Gastroesophageal sphincter (tissue), 4 donors: ENCODE measurements at places on chromosomes 11 and 22. TPM values are rescaled to one million over a fixed set of nuclear protein-coding genes. Genes with fewer than 3 reads are reported as not detected.

Gene ABCC8
- total RNA-seq: 0.23 TPM

Gene TPCN2
- total RNA-seq: 33.8 TPM

Gene ARL14EP
- 30.5 TPM for total RNA-seq

Gene NLRP10
- not detected for total RNA-seq

Gene ZNF70
- 4.2 TPM for total RNA-seq

Gene GAL3ST3
- 7.8 TPM for total RNA-seq

DNA sequence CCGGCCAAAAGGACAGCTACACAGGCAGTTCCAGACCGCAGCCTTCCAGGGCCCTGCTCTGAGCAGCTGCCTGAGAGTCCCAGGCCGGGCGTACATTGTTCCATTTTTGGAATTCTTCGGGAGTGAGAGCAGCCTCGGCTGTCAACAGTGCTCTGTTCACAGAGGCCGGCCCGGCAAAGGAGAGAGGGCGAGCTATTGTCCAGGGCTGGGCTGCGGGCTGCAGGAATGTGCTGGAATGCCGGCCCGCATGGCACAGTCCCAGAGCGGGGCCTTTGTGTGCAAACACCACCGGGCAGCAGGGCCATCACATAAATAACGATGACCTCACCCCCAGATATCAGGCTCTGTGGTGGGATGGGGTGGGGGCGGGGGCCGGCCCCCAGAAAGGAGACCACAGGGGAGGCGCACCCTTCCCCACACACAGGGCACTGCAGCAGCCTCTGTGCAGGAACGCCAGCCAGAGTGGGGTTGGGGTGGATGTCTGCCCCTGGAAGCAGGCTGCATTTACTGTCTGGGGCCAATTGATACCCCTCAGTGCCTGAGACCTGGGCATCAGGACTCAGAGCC, 15.8 kb downstream of the LINC01488 start:
- ATAC-seq: peak; percentile 95

DNA sequence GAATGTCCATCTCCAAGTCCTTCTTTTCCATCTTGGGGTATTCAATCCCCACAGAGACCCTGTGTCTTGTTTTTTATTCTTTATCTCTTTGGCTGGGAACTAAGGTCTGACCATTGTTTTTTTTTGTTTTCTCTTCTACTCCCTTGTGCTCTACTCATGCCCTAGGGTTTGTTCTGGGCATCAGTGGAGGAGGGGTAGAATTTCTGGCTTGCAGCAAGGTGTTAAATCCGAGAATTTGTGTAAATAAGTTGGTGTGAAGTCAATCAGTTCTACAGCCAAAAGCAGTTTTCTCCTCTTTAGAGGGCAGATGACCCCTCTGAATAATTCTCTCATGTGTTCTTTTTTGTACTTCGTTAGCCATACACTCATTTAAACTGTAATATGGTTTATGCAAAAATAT, 10.7 kb downstream of the CECR2 start:
- ATAC-seq: no peak

DNA sequence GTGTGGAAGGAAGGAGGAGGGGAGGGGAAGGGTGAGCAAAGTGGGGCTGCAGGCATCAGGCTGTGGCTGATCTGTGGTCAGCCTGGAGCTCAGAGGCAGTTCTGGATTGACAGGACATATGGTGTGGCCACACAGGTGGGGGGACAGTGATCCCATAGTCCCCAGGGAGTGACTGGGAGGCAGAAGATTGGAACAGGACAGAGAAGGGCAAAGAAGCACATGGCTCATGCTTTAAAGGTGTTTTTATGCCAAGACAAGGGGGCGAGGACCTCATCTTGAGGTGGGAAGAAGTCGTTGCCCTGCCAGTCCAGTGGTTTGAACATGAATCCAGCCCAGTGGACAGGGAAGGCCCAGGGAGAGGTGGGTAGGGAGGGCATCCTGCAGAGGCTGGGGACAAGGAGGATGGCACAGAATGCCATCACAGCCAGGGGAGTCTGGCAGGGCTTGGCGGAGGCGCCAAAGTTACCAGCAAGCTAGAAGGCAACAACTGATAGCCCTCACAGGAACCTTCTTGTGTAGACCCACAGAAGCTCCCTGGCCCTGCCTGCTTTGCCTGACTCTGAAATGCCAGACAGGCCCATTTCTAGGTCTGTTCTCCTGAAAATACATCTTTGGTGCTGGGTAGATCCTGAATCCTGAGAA, 3.1 kb downstream of the BET1L start:
- ATAC-seq: no peak

DNA sequence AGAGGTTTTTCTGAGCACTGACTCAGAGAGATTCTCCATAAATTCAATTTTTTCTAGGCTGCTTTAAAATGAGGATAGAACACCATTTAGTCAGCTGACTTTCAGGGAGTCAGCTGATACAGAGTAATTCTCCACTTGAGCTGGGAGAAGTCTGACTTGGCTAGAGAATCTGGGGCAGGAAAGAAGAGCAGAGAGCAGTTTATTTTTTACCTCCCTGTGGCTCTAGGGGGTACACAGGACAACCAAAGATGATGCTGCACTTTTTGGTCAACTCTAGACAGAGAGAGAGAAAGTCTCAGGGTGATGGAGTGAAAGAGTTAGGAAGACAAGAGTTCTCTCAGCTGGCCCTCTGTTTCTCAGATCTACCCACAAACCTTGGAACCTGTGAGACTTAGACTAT, 67.3 kb upstream of the EED start:
- ATAC-seq: no peak

DNA sequence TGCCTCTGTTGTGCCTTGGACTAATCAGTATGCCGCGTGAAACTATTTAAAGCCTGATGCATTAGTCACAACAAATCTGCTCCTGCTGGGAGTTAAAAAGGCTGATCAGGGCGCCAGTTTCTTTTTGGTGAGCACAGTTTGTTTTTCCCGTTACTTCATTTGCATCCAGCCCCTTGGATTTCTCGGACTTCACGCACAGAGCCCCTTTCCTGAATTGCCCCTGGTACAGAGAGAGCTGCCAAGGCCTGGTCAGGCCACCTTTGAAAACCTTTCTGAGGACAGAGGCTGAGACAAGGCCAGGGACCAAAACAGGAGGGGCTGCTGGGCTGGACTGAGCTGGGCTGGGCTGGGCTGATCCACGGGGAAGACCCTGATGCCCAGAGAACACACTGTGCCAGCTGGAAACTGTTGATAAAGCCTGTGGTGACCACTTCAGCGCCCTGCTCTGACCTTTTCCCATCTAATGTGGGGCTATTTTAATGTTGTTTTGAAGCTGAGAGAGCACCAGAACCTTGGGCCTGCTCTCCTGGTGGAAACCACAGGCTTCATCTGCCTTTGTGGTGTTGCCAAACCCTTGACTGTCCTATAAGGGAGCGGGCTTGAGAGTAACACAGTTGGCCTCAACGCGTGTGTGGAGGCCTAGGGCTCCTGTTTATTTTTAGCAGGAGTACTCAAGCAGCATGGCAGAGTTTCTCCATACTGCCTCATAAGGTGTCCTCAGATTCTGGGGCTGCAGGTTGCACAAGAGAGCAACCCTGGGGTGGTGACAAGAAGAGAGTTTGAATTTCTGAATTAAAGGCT, 44.2 kb downstream of the NAV2 start:
- ATAC-seq: peak; percentile 69

GRCh38 chr11:36014898-36015665, 71.2 kb downstream of the LDLRAD3 start:
- ATAC-seq: no peak

- ATAC-seq: no peak
Observed at GRCh38 chr11:1757861-1758610, 5.7 kb downstream of the CTSD start.

- ATAC-seq: no peak
Observed at GRCh38 chr11:123143476-123143875, 51.6 kb downstream of the CLMP start.

DNA sequence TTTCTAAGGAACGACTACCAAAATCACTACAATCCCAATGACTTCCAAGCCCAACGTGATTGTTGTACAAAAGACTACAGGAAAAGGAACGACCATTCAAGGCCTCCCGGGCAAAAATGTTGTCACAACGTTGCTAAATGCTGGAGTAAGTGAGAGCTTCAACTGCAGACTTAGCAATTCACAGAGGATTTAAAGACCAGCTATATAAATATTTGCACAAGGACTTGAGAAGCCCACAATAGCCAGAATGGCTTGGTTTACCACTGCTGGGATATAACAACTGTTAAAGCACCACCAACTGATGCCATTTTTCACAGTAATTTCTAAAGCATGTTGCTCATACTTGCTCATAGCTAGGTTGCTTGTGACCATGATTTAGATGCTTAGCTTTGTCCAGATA, 78.3 kb downstream of the EMSY start:
- ATAC-seq: no peak

DNA sequence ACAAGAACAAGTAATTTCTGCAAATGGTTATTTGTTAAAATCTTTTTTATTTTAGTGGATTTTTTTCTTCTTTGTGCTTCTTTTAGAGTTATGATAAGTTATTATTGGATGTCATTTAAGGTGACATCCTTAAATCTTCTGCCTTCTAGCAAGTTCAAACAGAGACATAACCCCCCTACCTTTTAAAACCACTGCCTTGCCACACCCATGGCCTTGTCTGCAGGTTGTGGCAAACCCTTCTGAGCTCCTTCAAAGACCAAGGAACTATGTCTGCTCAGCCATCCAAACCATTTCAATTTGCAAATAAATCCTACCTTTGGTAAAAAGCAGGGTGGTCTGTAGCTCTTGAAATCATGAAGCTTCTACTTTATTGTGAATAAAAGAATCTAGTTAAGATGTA, 241.6 kb downstream of the FAM76B start:
- ATAC-seq: no peak

DNA sequence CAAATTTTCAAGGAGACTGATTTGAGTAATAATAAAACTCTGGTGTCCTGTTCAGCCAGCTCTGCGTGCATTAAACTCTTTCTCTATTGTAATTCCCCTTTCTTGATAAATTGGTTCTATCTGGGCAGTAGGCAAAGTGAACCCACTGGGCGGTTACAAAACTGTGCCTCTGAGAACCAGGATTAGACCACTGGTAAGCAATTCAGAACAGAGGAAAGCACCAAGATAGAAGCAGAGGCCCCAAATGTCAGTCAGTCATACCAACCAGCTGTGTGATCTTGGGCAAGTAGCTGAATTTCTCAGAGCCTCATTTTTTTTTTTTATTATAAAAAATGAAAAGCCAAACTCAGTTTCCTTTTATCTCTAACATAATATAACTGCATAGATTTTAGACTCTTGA, 54.9 kb downstream of the TRIM44 start:
- no peak for ATAC-seq

GRCh38 chr22:36199001-36199551, 2.5 kb downstream of the APOL4 start:
- ATAC-seq: no peak
